T47D (cell line): ENCODE measurements at places on chromosomes 7 and 10.

DNA sequence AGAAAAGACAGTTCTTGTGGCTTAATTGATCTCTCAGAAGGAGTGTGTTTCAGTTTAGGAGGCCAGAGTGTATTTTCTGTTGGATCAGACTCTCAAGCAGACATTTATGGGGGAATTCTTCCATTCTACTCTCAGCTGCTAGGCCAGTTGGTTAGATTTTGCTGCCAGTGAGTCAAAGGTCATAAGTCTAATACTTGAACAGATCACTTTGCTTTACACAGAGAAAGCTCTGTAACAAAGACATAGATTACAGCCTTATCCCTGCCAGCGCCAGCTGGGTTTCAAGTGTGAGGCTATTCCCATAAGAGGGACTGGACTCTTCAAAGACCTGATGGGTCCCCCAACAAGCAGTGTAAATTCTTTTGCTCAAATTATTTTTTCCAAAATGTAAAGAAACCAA, 145.6 kb upstream of the SEMA3C start:
- no peak for DNase-seq

- DNase-seq = no peak
Observed at GRCh38 chr7:105786520-105787470, 89.6 kb downstream of the ATXN7L1 start.

GRCh38 chr7:131774419-131775220, 218.2 kb upstream of the PODXL start:
- DNase-seq = no peak

- DNase-seq = peak; percentile 25
Observed at GRCh38 chr7:117385363-117386109, 41.8 kb downstream of the ASZ1 start.

DNA sequence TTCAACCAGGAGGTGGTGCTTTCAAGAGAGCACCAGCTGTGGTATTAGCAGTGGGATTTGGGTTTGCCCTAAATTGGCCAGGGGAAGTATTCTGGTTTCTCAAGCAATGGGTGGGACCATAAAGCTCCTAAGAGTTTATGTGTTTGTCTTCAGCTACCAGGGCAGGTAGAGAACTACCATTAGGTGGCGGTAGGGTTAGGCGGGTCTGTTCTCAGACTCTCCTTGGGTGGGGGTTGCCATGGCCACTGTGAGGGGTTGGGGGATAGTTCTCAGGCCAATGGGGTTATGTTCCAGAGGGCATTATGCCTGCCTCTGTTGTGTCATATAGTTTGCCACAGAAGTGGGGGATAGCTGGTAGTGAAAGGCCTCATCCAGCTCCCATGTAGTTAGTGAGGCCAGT, 47.7 kb upstream of the BICC1 start:
- DNase-seq = no peak

- DNase-seq = no peak
Observed at GRCh38 chr10:125377368-125377767, 217.0 kb upstream of the CTBP2 start.

DNA sequence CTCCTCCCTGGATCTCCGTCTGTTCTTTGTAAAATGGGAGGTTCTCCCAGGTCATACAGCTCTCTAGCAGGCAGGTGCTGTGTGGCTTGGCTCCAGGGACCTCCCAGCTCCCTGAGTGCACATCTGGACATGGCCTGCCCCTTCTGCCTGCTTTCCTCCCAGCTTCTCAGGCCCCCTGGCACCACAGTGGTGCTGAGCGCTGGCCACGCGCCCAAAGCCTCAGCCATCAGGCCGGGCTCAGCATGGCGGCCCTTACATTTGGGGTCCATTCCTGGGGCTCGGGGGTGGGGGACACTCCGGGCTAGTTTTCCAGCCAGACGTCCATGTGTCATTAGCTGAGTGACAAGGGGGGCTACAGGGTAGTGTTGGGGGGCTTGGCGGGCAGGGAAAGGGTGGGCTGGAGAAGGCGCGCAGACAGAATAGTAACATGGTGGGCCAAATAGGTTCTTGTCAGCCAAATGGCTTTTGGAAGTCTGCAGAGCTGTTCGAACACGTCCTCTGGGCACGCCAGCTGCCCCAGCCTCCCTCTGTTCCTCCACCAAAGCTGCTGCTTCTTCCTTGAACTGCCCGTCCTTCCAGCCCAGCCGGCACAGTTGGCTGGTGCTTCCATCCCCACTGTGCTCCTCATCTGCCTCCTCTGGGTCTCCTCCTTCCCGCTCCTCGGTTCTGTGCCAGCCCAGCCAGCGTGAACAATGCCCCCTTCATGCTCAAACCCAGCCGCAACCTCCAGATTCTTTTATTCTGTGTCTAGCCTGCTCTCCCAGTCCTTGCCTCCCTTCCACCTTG, 65.9 kb downstream of the GOLGA7B start:
- DNase-seq = no peak

DNA sequence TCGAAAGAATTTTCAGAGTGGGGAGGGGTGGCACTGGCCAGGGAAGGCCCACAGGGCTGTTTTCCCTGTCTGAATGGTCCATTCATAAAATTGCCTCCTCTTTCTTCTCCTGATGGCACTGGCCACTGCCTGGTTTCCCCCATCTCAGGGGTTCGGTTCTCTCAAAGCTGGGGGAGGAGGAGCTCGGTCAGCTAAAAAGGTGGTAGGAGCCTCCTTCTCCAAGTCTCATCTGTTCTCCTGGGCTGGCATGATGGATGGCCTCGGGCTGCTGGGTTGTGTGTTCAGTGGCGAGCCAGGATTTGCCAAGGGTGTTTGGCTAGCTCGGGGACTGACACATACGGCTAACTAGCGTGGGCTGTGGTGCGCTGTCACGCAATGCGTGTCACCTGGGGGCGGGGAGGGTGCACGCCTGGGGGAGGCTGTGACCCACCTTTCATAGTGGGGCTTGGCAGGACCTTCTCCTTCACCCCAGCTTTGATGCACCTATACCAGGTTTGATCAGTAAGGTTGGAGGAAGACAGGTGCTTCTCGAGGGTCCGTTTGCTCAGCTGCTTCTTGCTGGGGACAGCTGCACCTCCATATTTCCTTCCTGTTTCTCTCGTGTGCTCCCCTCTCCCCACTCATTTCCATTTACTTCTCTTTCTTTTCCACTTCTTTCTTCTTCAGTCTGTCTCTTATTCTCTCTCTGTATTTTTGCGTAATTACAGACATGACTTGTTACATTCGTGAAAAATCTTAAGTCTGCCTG, 36.3 kb downstream of the RBM20 start:
- peak; percentile 19 for DNase-seq

GRCh38 chr10:71396084-71396710, 523 bp upstream of the CDH23 start:
- DNase-seq = no peak

DNA sequence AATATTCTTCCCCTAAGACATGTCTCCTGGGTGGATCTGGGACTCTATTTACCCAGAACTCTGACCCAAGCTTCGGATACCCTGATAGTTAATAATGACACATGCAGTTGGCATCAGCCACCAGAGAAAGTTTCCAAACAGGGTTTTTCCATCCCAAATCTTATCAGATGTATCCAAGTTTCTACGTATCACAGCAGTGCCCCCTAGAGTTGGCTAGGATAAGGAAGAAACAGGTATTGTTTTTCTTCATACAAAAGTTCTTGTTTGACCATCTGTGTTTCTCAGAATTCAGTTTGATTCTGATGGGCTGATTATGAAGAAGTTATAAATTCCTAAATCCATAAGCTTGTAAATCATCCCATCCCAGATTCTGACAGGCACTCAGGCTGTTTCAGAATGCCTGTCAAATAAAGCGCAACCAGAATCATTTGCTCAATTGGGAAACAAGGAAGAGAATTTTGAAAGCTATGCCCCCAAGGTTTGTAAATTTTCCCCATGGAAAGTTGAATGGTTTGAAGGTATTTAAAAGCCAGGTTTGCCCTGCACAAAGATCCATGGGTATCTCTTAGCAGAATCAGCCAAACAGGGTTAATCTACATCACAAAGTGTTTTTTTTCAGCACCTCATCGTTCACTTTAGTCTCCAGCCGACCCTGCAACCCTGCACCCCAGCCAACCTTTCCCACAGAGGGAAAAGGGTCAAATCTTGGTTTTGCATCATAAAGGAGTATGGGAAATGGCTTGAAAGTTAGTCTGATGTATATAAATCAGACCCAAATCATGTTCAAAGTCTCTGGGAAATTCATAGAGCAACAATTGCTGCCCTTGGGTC, 47.4 kb downstream of the NRAP start:
- DNase-seq = no peak

DNA sequence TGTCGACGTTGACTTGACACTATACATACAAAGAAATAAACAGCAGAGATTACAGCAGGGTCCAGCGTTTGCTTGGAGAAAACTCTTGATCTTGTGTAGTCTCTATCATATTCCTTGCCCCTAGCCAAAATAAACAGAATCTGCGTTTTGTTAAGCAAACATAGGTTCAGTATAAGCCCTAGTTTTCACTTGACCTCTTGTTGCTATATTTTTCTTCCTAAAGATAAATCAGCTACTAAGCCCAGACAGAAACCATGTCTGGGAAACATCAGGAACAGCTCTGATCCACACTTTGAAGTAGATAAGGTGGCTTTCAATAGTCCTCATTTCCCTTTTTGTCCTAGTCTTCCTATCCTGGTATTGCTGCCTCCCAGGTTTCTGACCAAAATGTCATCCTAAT, 328.2 kb upstream of the MAGI2 start:
- no peak for DNase-seq

- DNase-seq = no peak
Observed at GRCh38 chr7:28211006-28211405, 30.4 kb upstream of the JAZF1 start.

GRCh38 chr10:14705548-14706230, 69.0 kb downstream of the FAM107B start:
- no peak for DNase-seq

- no peak for DNase-seq
Observed at GRCh38 chr10:61993711-61994401, 92.4 kb downstream of the ARID5B start.

GRCh38 chr10:17836942-17837341, 27.8 kb downstream of the MRC1 start:
- peak; percentile 35 for DNase-seq

GRCh38 chr10:71419750-71420149, 23.0 kb downstream of the CDH23 start:
- no peak for DNase-seq

- DNase-seq = no peak
Observed at GRCh38 chr7:14598978-14599377, 303.6 kb downstream of the DGKB start.

DNA sequence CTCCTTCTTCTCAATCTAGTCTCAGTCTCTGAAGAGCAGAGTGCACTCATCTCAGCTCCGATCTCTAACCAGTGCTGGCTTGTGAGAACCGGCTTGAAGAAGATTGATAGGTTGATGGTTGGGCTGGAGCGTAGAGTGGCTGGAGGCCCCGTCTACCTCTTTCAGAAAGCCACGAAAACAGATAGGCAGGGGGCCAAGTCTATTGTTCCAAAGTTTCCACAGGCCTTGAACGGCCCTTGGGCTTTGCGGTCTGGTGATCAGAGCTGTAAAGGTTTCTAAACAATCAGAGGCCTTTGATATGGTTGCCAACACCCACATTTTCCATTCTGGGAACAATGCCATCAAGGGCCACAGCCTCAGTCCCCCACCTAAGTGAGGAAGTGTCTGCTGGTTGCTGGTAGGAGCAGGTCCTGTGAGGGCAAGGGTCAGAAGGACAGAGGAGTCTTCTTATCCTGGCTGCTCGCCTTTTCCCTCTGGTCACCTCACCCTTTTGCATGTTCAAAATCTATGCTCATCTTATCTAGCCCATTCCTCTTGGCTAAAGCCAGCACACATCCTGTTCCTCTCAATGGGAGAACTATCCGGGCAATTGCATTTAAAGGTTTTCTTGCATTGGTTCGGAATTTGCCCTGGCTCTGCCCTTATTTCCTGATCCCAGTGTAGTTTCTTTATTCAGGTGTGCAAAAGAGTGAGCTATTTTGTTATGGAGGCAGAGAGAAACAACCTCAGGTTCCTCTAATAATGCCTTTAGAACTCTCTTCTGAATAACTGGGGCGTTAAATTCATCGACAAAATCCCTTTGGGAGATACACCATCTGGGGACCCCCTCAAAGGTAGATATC, 70.3 kb upstream of the KMT2E start:
- DNase-seq = no peak

GRCh38 chr10:70760271-70760787, 24.8 kb downstream of the TBATA start:
- DNase-seq = no peak
